ENCODE measurements at places on chromosomes 16 and 17.

DNA sequence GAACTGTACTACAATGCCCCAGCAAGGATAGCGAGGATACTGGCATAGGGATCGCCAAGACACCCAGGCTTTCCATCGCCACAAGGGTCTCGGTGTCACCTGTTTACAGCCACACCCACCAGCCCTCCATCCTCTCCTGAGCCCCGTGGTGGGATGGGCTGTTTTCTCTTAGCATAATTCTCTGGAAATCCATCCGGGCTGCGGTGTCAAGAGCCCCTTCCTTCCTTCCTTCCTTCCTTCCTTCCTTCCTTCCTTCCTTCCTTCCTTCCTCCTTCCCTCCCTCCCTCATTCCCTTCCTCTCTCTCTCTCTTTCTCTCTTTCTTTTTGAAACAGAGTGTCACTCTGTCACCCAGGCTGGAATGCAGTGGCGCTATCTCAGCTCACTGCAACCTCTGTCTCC is 36.0 kb upstream of the BAHCC1 start:
- peak; percentile 32 for DNase-seq

- DNase-seq: no peak
Measured at GRCh38 chr16:7746941-7747340, 414.3 kb downstream of the RBFOX1 start.

- no peak for DNase-seq
Measured at GRCh38 chr17:4539576-4540223, 15.5 kb downstream of the MYBBP1A start.

DNA sequence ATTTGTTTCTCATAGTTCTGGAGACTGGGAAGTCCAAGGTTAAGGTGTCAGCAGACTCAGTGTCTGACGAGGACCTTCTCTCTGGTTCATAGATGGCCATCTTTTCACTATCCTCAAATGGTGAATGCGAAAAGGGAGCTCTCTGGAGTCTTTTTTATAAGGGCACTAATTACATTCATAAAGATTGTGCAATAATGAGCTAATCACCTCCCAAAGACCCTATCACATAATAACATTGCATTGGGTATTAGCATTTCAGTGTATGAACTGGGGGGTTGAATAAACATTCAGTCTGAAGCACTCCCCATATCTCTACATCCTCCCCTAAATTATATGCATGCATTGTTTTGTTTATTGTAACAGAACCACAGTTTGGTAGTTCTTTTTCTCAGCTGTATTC is 1086.5 kb downstream of the CDH11 start:
- DNase-seq: no peak

DNA sequence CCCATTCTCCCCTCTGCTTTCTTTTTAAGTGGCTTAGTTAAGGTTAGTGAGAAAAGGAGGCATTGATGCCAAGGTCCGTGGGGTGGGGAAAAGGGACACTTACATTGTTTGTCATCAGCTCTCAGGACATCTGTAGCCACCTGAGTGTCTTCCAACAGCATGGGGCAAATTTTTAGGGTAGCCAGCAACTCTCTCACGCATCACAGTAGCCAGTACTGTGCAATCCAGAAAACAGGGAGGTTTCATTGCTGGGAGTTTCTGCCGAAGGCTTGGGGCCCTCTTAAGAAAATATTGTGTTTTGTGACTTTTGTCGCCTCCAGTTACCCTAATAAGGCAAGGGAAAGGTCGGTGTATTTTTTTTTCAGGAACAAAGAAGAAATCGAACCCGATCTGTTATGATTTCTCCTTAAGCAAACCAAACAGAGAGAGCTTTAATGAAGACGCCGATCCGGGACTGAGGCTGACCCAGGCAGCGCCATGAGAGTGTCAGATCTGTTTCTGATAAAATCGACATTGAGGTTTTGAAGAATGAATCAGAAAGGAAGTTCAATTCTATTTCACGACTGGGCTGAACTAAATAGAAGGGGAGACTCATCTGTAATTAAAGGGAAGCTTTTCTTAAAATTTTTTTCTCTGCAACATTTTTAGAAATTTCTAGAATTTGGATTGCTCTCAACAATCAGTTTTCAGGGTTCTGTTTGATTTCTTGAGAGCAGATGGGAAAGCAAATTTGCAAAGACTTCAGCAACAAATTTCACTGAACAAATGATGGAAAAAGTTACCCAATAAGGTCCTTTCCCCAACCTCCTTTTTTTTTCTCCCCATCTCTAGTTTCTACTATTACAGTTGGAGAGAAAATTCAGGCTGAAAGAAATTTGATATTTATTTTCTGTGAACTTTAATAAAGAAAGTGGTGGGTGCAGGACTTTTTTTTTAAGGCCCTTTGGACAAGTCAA is 144.7 kb upstream of the IRX3 start:
- no peak for DNase-seq

- DNase-seq: no peak
Measured at GRCh38 chr17:80967404-80967872, 24.2 kb upstream of the CHMP6 start.

DNA sequence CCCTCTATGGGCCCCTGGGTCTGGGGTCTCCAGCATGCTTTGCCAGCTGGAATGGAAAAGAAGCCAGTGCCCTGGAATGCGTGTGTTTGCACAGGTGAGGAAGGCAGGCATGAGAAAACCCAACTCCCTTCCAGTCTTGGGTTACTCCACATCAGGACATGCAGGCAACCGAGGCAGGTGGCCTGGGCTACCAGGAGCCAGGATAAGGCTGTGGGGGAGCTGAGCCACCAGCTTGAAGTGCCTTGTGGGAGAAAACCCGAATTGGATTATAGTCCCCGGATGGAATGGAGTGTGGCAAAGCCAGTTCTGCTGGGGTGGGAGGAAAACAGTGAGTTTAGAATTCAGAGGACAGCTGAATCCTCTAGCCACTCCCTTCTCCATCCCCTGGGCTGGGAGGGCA is 7.2 kb downstream of the SRCIN1 start:
- peak; percentile 99 for DNase-seq

- no peak for DNase-seq
Measured at GRCh38 chr16:82874672-82875071, 247.9 kb downstream of the CDH13 start.

DNA sequence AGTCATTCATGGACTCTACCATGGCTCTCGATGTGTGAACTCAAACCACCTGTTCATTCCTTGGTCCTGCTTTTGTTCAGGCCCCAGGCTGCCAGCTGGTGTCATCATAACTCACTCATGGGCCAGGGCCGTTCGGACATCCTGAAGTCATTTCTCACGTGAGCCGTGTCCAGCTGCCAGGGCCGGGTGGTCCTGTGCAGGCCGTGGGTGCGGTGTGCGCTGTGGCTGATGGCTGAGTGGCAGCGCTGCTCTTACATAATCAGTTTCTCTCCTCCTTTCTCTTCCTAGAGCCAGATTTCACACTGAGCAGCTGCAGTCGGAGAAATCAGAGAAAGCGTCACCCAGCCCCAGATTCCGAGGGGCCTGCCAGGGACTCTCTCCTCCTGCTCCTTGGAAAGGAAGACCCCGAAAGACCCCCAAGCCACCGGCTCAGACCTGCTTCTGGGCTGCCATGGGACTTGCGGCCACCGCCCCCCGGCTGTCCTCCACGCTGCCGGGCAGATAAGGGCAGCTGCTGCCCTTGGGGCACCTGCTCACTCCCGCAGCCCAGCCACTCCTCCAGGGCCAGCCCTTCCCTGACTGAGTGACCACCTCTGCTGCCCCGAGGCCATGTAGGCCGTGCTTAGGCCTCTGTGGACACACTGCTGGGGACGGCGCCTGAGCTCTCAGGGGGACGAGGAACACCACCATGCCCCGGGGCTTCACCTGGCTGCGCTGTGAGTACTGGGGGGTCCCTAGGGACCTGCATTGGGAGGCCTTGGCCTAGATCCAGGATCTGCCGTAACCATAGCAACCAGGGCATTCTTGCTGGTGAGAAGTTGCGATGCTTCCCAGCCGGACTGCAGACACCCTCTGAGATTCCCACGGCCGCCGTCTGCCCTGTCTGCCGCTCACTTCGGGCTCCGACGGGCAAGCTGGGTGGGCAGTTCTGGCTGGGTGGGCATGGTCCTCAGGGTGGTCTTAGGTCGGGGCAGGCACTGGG is at the start of gene IL34:
Gene IL34 (plus strand): TSS at position 300 of the 982 bp plus-strand sequence. CDS start 389 bp downstream, at position 689.
- peak; percentile 26 for DNase-seq

GRCh38 chr17:8041249-8041928 is 2.5 kb downstream of the ALOX15B start:
- no peak for DNase-seq

DNA sequence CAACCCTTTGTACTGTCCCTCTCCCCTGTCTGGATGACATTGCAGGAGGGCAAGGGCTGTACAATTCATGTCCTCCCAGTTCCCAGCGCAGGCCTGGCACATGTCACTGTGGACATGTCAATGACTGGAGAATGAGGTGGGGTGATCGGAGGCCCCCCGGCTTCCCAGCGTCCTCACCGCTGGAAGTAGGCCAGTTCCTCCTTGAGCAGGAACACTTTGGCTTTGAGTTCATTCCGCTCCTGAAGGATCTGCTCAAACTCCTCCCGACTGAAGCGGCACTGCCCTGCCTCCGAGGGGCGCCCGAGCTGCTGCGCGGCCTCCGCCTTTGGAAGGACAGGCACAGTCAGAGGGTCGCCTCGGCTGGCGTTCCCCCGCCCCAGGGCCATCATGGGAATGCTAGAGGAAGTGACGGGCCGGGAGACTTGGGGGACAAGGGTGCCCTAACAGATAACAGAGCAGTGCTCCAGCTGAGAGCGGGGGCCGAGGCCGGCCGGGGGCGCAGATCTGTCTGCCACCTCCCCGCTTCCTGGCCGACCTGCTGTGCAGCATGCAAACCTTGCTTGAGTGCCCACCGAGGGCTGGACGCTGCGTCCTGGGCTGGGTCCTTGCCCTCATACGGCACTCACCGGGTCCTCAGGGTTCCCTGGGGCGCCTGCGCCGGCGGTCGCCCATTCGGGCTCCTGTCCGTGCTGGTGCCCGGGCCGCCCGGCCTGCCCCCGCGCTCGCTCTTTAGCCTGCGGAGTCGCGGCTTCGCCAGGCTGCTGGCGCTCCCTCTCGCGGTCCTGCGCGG is 1.3 kb downstream of the RILP start:
- DNase-seq: peak; percentile 87

DNA sequence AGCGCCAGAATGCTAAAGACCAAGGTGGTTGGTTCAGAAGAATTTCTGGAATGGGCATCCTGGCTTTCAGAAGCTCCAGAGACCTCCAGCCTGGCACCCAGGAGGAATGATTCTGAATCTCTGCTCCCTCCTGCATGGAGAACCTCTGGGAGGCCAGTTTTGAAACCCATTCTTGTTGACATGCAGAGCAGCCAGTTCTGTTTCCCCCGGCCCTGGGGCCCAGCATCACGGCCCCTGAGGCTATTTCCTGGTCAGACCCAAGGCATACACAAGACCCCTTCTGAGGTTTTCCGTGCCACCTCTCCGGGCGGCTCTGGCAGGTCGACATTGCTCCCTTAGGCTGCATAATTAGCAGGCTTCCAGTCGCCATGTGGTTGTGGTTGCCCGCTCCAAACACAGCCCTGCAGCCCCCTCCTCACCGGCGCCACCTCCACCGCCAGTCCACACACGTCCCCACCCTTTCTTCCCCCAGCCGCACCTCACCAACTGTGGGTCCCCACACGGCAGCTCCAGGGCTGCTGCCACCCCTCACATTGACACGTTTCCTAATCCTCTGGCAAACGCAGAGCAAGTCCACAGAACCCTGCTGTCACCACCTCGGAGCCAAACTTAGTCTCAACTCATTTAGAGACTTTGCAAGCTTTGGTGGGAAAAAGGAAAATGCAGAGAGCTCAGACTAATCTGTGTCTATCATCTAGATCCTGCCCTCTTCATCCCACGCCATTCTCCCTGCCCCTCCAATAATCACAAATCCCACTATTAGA is 367.1 kb downstream of the SOX9 start:
- no peak for DNase-seq

- DNase-seq: no peak
Measured at GRCh38 chr16:11229432-11229831, 26.6 kb downstream of the SOCS1 start.

DNA sequence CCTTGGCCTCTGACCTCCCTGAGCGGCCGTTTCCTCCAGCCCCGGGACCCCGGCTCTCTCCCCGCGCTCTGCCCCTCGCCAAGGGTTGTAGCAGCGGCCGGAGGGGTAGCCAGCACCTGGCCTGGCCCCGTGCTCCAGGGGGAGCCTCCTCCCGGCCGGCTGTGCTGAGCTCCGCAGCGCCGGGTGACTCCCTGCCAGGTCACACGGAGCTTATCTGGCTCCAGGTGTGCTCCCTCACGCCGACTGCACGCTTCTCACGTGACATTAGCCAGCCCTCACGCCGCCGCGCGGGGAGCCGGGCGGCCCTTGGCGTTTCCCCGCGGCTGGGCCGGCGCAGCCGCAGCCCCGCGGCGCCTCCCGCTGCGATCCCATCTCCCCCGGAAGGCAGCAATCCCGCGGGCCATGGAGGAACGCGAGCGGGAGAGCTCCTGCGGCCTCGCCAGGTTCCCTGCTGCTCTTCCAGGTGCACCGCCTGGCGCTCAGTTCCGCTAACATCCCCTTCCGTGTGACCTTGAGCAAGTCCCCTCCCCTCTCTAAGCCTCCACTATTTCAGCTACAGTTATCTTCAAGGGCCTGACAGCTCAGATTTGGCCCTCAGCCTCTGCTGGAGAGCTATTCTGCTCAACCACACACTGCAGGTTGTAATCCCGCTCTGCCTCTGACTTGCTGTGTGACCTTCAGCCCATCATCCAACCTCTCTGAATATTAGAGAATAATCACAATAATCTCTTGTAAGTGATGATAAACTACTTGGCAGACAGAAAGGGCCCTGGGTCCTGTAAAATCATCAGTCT is 3.4 kb downstream of the MYO18A start:
- peak; percentile 88 for DNase-seq

- peak; percentile 72 for DNase-seq
Measured at GRCh38 chr16:10971560-10971961, 27.2 kb downstream of the CLEC16A start.

DNA sequence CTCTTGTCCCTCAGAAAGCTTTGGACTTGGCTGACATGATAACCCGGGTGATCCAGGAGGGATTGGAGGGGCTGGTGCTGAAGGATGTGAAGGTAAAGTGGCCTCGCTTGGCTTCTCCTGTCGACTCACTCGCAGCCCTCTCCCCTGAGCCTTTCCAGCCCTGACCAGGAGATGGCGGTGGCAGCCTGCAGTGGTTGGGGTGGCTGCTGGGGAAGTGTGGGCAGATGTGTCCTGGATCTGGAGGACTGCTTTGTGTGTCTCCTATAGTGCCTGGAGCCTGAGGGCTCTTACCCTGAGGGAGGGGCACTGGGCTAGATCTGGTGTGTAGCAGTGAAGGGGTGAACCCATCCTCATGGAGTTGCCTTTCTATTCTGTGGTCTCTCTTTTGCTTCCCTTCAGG is 17.9 kb downstream of the LIG3 start:
- DNase-seq: peak; percentile 85

DNA sequence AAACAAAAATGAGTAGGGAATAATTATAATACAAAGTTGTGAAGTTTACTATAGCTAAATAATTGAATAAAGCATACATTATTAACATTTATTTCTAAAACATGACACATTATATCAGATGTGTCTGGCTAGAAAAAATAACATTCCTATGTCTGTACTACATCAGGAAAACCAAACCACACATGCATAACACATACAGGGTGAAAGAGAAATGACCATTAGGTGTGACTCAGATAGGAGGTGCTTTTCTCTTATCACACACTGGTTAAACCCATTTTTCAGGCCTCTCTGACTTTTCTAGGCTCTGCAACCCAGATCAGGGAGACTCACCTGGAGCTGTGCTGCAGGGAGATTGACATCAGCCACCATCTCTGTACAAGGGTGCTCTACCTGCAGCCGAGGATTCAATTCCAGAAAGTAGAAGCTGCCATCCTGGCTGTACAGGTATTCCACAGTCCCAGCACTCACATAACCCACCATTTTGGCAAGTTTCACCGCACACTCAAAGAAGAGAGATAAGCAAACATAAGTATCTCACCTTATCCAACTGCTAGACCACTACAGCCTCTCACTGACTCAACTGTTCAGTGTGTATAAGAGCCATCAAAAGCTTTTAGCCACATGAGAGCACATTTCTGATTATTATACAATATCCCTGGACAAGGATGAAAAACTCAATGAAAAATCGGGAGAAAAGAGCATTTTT is 116.6 kb upstream of the C17orf78 start:
- DNase-seq: no peak

All from H9 (cell line).